Effector memory CD8-positive, alpha-beta T cell (primary cell): ENCODE measurements at places on chromosomes 5 and 9.

- DNase-seq, result no peak
These were observed 95.1 kb downstream of the ARL15 start for GRCh38 chr5:54215233-54215736.

- peak; percentile 81 for DNase-seq
These were observed 524 bp downstream of the PRR7 start for GRCh38 chr5:177447066-177447610.

DNA sequence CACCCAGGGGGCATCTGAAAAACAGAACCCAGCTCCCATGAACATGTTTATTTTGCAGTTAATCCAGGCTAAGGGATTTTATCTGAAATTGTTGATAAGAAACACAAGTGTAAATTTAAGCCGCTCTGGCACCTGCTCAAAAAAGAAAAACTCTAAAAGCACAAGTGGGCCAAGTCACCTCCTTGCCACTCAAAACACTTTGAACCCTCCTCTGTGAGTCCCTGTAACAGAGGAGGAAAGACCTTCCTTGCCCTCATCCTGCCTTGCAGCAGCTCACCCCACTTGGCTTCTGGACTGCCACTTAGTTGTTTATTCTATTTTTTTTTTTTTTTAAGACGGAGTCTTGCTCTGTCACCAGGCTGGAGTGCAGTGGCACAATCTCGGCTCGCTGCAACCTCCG is 39.5 kb downstream of the FAM78A start:
- no peak for DNase-seq

GRCh38 chr9:95570150-95570549 is 53.4 kb upstream of the PTCH1 start:
- DNase-seq, result no peak

GRCh38 chr5:111017731-111018130 is 53.8 kb upstream of the TSLP start:
- DNase-seq, result no peak

- no peak for DNase-seq
These were observed 103.5 kb upstream of the PTCH1 start for GRCh38 chr9:95620314-95620713.

DNA sequence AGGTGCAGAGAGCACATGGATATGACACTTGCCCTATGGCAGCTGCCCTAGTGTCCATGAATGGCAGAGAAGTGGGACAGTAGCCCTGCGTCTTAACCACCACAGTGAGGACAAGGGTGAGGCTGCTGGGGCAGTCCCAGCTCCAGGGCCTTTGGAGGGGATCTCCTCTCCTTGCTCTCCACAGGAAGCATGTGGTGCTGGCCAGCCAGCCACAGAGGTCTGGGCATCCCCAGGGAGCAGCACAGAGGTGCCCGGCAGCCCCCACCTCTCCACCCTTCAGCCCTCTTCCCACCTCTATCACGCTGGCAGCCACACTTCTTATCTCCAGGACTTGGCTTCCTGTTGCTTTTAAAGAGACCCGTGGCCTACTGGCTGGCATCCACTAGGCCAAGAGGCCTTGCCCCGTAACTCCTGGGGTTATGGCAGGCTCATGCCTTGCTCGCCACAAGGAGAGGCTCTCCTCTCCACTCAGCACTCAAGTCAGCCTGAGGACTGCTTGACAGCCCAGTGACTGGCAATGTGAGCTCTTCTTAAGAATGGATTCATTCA is 21.9 kb downstream of the CSF2 start:
- no peak for DNase-seq

- no peak for DNase-seq
These were observed 92.5 kb upstream of the DNAH5 start for GRCh38 chr5:14036947-14037346.

GRCh38 chr9:15140051-15140450 is 167.0 kb downstream of the TTC39B start:
- no peak for DNase-seq

DNA sequence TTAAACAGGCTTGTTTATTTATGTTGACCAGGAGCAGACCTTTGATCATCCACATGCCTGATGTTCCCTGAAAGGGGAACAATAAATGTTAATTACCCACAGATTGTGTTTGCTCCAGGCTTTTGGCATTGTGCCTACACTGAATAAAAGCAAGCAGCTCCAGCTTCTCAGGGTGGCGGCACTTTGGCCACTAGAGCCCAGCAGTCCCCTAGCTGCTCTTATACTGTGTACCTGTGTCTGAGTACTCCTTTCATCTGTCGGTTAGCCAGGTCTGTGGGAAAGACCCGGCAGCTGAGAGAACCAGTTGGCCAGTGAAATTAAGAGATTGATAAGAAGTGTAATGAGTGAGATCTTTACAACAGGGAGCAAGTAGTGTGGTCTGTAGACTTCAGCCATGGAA is 254.8 kb upstream of the FTMT start:
- no peak for DNase-seq

DNA sequence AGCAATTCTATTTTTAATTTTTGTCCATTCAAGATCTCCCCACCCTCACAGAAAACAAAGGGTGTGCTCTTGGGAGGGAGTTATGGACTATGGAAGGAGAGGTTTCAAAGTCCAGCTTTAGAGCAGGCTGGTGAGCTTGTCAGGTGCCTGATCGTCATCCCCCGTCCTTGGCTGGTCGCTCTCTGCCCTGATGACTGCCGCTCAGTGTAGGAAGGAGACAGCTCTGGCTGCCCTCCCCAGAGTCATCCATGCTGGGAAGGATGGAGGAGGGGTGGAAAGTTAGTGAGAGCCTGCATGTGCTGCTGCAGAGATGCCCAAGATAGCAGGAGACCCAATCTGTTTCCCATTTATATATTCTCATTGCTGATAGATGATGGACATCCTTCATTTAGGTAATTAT is 96.6 kb downstream of the NLN start:
- no peak for DNase-seq

GRCh38 chr9:127753622-127754021 is 18.5 kb upstream of the TOR2A start:
- DNase-seq, result no peak

GRCh38 chr9:69430206-69430605 is 105.2 kb downstream of the ENTREP1 start:
- no peak for DNase-seq

GRCh38 chr5:34993951-34994350 is 53.8 kb downstream of the AGXT2 start:
- no peak for DNase-seq

- DNase-seq, result no peak
These were observed 30.8 kb downstream of the DAB2IP start for GRCh38 chr9:121682201-121682600.

DNA sequence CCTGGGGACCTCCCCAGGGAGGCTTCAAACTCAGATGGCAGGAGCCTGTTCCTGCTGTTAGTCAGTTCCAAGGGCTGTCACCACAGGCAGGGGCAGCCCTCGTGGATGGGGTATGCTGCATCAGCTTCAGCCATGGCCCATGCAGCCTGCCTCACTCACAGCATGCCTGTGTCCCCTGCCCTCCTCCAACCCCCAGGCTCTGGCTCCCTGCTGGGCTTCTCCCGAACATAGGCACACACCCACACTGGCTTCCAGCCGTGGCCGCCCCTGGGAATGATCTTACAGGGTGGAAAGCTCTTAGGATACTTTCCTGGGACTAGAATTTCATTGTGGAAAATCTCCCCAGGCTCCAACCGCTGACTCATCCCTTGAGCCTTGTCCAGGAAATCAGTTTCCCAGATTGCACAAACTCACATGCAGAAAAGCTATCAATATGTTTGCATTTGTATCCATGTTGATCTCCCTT is 163.8 kb downstream of the SEC61B start:
- no peak for DNase-seq

DNA sequence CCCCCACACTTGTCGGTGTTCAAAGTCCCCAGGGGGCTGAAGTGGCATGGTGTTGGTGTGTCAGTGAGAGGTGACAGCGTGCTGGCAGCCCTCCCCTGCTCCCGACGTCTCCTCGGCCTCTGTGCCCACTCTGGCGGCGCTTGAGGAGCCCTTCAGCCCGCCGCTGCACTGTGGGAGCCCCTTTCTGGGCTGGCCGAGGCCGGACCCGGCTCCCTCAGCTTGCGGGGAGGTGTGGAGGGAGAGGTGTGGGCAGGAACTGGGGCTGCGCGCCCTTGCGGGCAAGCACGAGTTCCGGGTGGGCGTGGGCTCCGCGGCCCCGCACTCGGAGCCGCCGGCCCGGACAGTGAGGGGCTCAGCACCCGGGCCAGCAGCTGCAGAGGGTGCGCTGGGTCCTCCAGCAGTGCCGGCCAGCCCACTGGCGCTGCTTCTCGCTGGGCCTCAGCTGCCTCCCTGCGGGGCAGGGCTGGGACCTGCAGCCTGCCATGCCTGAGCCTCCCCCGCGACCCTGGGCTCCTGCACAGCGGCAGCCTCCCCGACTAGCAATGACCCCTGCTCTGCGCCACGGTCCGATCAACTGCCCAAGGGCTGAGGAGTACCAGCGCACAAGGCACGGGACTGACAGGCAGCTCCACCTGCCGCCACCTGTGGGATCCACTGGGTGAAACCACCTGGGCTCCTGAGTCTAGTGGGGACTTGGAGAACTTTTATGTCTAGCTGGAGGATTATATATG is 224.1 kb upstream of the RIOK2 start:
- DNase-seq, result no peak

DNA sequence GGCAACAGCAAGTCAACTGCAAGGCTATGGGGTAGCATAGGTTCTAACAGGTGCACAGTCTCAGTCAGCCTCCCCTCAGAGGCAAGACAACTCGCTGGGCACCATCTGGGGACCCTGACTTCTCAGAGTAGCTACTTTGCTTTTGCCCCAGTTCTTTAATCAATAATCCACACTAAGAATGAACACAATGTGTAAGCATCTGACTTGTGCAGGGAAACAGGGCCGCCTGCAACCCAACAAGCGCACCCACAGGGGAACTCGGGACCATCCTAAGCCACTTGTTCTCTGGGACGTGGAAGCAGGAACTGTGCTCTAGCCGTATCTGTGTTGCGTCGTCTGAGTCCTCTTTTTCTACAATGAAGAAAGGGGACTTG is 1.9 kb downstream of the MOB3B start:
- DNase-seq, result no peak

GRCh38 chr9:23686257-23686656 is 139.8 kb downstream of the ELAVL2 start:
- DNase-seq, result no peak

DNA sequence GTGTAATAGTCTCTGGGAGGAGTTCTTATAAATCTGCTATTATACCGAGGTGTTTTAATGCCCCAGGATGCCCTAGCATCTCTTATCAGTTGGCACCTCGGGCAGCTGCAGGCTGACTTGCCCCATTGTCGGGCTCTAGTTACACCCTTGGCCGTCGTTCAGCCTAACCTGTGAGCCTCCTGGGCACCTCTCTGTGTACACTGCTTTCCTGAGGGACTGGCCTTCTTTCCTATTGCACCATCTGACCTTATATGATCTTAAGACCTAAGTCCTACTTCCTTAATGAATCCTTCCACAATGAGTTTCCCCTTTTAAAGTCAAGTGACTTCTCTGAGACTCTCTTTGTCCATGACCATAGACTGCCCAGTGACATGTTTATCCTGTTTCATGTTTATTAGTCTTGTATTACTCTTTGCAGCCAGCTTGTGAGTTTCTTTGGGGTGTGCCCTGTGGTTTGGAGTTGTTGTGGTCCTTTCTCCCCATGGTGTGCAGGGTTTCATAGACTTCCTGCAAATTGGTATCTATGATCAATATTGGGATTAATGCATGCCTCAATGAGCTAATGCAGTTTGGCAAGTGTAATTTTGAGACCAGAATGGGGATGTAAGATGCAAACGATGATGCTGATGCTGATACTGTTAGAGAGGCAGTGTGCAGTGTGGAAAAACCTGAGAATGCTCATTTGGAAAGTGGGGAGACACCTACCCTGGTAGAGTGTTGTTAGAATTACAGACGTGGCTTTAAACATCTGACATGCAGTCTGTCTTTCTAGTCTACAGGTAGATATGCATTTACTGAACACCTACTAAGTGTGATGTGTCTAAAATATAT is 4.9 kb downstream of the DAPK1 start:
- DNase-seq, result no peak

- no peak for DNase-seq
These were observed 4.1 kb downstream of the BAG1 start for GRCh38 chr9:33260372-33260771.

GRCh38 chr5:59293700-59294099 is 599.8 kb downstream of the PDE4D start:
- no peak for DNase-seq

DNA sequence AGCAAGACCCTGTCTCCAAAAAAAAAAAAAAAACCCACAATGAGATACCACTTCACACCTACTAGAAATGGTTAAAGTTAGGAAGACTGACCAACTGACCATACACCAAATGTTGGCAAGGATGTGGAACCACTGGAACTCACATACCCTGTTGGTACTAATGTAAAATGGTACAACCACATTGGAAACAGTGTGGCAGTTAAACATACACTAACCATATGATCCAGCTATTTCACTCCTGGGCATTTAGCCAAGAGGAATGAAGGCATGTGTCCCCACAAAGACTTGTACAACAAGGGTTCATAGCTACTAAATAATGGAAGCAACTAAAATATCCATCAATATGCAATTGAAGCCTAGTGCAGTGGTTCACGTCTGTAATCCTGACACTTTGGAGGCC is 21.3 kb downstream of the NAIF1 start:
- DNase-seq, result no peak

DNA sequence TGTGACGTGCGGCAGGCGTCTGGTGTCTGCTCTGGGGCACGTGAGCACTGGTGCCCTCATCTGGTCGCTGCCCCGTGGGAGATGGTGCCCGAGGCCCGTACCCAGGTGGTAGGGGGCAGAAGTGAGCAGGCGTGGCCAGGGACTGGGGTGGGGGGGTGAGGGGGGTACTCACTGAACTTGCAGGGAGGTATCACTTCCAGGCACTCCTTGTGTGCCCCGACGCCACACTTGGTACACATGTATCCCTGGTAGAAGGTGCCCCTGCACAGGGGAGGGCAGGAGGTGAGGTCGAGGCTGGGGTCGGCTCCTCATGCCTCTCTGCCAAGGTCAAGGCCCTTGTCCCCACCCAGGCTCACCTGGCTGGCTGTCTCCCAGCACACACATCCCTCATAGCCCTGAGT is 45.2 kb upstream of the SARDH start:
- no peak for DNase-seq

DNA sequence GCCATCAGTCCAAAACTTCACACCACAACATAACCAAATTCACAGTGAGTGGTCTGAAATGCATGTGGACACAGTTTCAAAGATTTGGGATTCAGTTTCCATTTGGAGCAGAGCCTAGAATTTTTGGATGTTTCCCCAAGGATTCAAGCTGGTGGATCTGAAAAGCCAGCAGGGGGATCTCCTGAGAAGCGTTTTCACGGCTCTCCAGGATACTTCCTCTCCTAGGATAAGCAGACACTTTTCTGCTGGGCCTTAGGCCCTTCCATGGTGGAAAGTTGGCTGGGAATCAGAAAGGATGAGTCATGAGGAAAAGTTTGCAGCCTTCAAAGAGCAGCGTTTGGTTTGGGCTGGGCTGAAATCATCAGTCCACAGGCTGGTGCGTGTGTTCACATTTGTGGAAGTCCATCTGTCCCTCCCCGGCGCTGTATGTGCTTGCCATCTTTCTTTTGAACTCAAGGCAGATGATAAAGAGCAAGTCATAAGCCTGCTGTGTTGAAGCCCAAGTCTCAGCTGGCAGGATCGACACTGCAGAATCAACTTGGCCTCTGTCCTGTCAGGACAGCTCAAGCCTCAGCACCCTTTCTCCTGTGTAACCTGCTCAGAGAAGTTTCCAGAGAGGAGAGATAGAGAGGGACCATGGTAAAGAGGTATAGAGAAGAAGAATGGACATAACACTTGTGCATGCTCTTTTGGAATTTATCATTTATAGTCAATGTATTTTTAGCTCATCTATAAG is 152.6 kb upstream of the MSX2 start:
- no peak for DNase-seq

GRCh38 chr5:5178136-5178535 is 38.0 kb downstream of the ADAMTS16 start:
- DNase-seq, result no peak
